ENCODE measurements at places on chromosomes 4 and X.

DNA sequence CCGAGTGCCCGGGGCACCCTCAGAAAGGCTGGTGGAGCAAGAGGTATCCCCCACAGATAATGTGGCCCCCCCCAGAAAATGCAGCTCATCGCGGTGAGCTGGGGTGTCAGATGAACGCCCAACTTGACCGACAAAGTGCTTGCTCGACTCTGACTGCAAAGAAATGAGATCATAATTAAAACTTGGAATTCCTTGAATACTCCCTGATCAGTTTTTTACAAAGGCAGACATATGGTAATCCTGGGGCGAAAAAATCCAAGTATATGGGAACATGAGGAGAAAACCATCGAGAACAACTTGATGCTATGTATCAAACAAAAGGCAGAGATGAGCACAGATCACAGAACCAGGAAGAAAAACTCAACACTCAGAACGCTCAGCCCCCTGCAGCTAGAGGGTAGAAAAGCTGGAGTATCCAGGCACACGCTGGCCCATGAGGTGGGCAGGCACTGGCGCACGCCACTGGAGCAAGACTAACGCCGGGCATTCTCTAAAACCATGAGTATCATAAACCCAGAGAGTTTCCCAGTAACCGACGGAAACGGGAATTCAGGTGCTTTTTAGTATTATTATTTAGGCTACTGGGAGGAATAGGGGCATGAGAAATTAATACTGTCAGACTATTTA lies 127.3 kb downstream of the AFAP1 start:
- no peaks in the 10 kb centered on the region for H3K27me3 ChIP-seq
- H3K27ac ChIP-seq, result no peak overlapping the region
- H3K4me1 ChIP-seq, result no peaks in the 10 kb centered on the region
- H3K36me3 ChIP-seq, result peaks cover 66% of the 10 kb centered on the region
- no peak for DNase-seq
- no peak overlapping the region for H3K4me3 ChIP-seq

GRCh38 chrX:135345107-135345589 lies 35.9 kb downstream of the ETDC start:
- H3K27ac ChIP-seq, result no peak overlapping the region
- H3K36me3 ChIP-seq, result no peaks in the 10 kb centered on the region
- peaks cover 31% of the 10 kb centered on the region for H3K4me1 ChIP-seq
- DNase-seq, result peak; percentile 34

- no peak overlapping the region for H3K27ac ChIP-seq
- no peaks in the 10 kb centered on the region for H3K27me3 ChIP-seq
- H3K36me3 ChIP-seq, result no peaks in the 10 kb centered on the region
- DNase-seq, result no peak
- H3K4me3 ChIP-seq, result no peak overlapping the region
- peaks cover 32% of the 10 kb centered on the region for H3K4me1 ChIP-seq
These were observed 92.4 kb downstream of the HPRT1 start for GRCh38 chrX:134552351-134552750.

DNA sequence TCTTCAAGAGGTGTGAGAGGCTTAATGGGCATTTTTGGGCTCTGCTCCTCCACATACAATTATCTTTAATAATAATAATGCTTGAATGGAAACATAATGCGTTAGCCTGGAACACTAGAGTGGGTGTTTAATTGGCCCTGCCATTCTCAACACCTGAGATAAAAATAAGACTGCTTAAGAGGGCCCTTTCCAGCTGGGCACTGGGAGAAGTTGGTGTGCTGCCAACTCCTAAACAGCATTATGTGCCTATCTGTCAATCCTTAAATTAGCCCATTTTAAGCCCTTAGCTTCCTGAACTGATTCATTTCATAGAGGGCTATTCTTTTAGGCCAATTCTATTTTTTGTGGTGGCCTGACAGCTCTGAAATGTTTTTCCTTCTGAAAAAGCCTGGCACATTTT lies 211.1 kb upstream of the ZIC3 start:
- no peak overlapping the region for H3K27ac ChIP-seq
- H3K4me3 ChIP-seq, result no peak overlapping the region
- no peaks in the 10 kb centered on the region for H3K27me3 ChIP-seq
- DNase-seq, result no peak
- H3K36me3 ChIP-seq, result no peaks in the 10 kb centered on the region

DNA sequence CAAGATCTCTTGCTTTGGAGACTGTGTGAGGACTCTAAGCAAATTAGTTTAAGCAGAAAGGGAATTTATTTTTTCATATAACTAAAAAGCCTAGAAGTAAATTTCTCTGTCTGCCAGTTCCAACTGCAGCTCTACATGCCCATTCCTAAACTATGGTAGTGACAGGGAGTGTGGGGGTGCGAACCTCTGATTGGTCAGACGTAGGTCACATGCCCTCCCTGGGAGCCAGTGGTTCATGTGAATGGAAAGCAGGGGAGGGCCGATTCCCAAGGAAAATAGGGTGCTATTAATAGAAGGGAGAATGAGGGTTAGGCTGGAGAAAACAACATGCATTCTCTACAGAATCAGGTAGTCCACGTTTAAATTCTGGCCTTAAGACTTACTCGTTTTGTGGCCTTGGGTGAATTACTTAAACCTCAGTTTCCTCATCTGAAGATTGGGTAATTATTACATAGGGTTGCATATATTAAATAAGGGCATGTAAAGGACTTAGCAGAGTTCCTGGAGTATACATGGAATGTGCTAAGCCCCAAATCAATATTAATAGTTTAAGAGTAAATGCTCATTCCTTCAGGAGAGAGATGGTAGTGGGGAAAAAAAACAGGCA lies 7.2 kb downstream of the RAB33B start:
- H3K36me3 ChIP-seq, result no peaks in the 10 kb centered on the region
- no peak overlapping the region for H3K4me3 ChIP-seq
- no peaks in the 10 kb centered on the region for H3K27me3 ChIP-seq

- DNase-seq, result peak; percentile 37
- H3K27me3 ChIP-seq, result no peaks in the 10 kb centered on the region
- H3K4me1 ChIP-seq, result peaks cover 58% of the 10 kb centered on the region
- no peak overlapping the region for H3K4me3 ChIP-seq
These were observed 274.3 kb upstream of the HS3ST1 start for GRCh38 chr4:11702886-11703557.

- DNase-seq, result no peak
- peaks cover 6% of the 10 kb centered on the region for H3K27me3 ChIP-seq
- no peaks in the 10 kb centered on the region for H3K36me3 ChIP-seq
- H3K27ac ChIP-seq, result no peak overlapping the region
These were observed 53.7 kb upstream of the HPF1 start for GRCh38 chr4:169811476-169811875.

DNA sequence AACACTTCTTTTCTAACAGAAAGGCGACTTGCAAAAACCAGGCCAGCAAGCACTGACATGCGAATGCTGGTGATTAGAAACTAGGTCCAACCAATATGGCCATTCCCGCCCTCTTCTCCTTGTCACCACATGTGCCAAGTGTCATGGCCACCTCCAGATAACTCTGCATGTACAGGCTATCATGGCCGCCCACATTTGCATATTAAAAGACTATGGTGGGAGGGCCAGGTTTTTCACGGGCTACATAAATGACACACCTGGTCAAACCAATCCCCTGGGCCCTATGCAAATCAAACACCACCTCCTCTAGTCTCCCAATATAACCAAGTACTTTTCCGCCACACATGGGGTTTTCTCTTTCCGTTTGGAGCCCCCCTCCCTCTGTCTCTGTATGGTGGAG lies 40.1 kb downstream of the NUDT11 start:
- no peaks in the 10 kb centered on the region for H3K27me3 ChIP-seq
- no peak for DNase-seq
- H3K4me3 ChIP-seq, result no peak overlapping the region
- no peaks in the 10 kb centered on the region for H3K36me3 ChIP-seq
- no peaks in the 10 kb centered on the region for H3K4me1 ChIP-seq

- no peaks in the 10 kb centered on the region for H3K36me3 ChIP-seq
- H3K4me3 ChIP-seq, result no peak overlapping the region
- peak; percentile 23 for DNase-seq
- H3K27me3 ChIP-seq, result no peaks in the 10 kb centered on the region
- no peak overlapping the region for H3K27ac ChIP-seq
- H3K4me1 ChIP-seq, result no peaks in the 10 kb centered on the region
These were observed 15.9 kb downstream of the TMEM192 start for GRCh38 chr4:165096776-165097175.

GRCh38 chrX:124534536-124534935 lies 188.2 kb downstream of the SH2D1A start:
- H3K4me3 ChIP-seq, result no peak overlapping the region
- no peaks in the 10 kb centered on the region for H3K4me1 ChIP-seq
- H3K27ac ChIP-seq, result no peak overlapping the region
- no peak for DNase-seq
- H3K36me3 ChIP-seq, result no peaks in the 10 kb centered on the region
- H3K27me3 ChIP-seq, result no peaks in the 10 kb centered on the region

- H3K36me3 ChIP-seq, result peaks cover 9% of the 10 kb centered on the region
- no peak for DNase-seq
- H3K4me3 ChIP-seq, result no peak overlapping the region
- H3K27me3 ChIP-seq, result no peaks in the 10 kb centered on the region
- H3K27ac ChIP-seq, result no peak overlapping the region
These were observed 133.7 kb downstream of the SOWAHB start for GRCh38 chr4:76764251-76764650.

DNA sequence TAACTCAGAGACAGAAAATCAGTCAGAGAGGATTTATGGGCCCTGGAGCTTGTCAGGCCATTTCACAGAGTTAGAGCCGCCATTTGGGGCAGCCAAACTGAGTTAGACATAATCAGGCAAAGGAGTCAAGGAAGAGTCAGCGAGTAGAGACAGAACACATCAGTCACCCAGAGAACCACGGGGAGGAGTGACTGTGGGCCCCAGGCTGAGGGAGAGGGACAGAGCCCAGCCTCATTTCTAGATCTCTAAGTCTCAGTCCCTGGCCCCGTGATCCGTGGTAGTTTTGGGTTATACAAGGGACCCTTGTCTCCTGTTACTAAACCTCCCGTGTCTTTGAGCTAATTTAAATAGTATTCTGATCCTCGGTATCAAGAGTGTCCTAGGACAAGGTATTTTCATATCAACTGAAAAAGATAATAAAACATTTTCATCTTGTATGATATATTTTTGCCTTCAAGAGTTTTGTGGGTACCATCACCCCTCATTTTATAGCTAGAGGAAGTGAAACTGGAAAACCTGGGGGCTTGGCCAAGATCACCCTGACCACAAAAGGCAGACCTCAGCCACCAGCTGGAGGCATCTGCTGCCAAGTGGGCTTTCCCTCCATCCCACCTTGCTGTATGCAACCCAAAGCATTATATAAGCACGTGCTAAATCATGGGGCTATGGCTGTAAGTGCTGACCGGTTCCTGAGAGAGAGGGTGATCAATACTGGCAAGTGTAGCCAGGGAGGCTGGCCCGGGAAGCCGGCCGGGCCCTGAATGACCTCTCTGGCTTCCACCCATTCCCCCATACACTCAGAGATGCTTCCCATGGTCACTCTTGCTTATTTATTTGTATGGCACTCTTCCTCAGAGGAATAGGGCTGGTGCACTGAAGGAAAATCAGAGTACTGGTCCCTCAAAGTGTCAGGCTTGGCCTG lies 204.1 kb downstream of the BCOR start:
- DNase-seq, result no peak
- H3K27ac ChIP-seq, result no peak overlapping the region
- no peaks in the 10 kb centered on the region for H3K36me3 ChIP-seq
- H3K4me1 ChIP-seq, result peaks cover 51% of the 10 kb centered on the region

DNA sequence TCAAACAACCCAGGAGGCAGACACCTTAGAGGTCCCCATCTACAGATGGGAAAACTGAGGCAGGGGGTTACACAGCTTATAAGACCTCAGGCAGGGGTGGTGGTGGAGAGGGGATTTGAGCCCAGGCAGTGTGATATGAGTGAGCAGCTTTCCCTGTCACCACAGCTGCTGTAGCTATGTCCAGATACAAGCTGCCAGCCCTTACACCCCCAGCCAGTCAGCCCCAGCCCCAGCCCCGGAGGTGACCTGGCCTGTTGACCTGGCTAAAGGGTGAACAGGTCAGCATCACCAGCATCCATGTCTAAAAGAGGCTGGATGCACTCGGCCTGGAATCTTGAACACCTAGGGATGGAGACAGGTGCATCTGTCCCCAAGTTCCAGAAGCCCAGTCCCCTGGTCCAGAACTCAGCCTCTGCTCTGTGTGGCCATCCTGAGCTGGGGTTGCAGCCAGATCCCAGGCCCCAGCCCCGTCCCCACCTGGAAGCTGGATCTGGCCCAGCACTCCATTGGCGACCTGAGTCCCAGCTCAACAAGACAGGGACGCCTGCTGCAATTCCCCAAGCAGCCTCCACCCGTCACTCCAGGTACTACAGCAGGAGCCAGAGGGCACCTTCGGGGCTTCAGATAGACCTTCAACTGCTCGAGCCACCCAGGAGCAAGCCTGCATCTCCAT lies 89.5 kb downstream of the JAKMIP1 start:
- H3K27ac ChIP-seq, result no peak overlapping the region
- H3K4me3 ChIP-seq, result no peak overlapping the region
- DNase-seq, result no peak
- H3K27me3 ChIP-seq, result no peaks in the 10 kb centered on the region
- no peaks in the 10 kb centered on the region for H3K36me3 ChIP-seq

GRCh38 chr4:183430317-183430993 lies 14.0 kb upstream of the CDKN2AIP start:
- H3K36me3 ChIP-seq, result no peaks in the 10 kb centered on the region
- DNase-seq, result no peak
- no peaks in the 10 kb centered on the region for H3K4me1 ChIP-seq
- H3K27ac ChIP-seq, result no peak overlapping the region
- H3K4me3 ChIP-seq, result no peak overlapping the region
- no peaks in the 10 kb centered on the region for H3K27me3 ChIP-seq

GRCh38 chr4:24973404-24973746 lies 57.4 kb downstream of the LGI2 start:
- H3K27ac ChIP-seq, result peak overlapping the region; percentile 81
- H3K4me1 ChIP-seq, result peaks cover 28% of the 10 kb centered on the region
- no peaks in the 10 kb centered on the region for H3K27me3 ChIP-seq
- DNase-seq, result peak; percentile 81

DNA sequence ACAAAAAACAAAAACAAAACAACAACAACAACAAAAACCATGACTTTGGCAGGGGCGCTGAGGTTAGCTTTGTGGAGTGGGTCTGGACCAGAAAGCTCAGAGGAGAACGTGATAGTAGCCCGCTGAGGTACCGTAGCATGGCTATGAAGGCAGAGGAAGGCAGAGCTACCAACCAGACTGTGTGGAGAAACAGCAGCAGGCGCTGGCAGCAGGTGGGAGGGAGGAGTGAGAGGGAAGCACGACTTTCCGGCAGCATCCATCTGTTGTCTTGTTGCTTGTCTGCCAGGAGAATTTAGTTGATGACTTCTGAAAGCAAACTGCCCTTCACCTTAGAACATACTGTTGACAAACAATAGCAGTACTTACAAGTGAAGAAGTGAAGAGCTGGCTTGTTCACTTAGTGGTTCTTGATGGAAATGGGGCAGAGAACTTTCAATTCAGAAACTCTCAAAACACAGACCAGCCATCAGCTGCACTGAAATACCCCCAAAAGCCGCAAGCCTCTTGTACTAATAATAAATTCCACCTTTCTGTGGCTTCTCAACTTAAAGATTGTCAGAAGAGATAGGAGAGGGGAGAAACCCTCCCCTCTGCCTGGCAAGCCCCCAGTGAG lies 447.2 kb downstream of the SLITRK2 start:
- no peak overlapping the region for H3K27ac ChIP-seq
- no peaks in the 10 kb centered on the region for H3K27me3 ChIP-seq
- no peaks in the 10 kb centered on the region for H3K4me1 ChIP-seq
- H3K4me3 ChIP-seq, result no peak overlapping the region
